Bronchial smooth muscle cell (primary cell): ENCODE measurements at places on chromosomes 5 and 9. TPM values are rescaled to one million over a fixed set of nuclear protein-coding genes. Genes with fewer than 3 reads are reported as not detected.

ZDHHC11B gene
- 0.32 and 0.43 TPM in 2 replicates for total RNA-seq

TAF1L gene
- under 0.01 TPM in 2 replicates for total RNA-seq

ADAMTSL2 gene
- under 0.01 TPM in 1 of 2 replicates, not detected in the other for total RNA-seq

NR5A1 gene
- total RNA-seq, result not detected in 2 replicates

DNAJC25 gene
- total RNA-seq, result 3.8 and 6.6 TPM in 2 replicates

TMC1 gene
- under 0.01 and 0.26 TPM in 2 replicates for total RNA-seq
